ENCODE measurements at places on chromosomes 6 and 20.

- no peak for DNase-seq
These were observed 58.3 kb upstream of the BHLHE23 start for GRCh38 chr20:63064745-63065711.

GRCh38 chr6:24600903-24601302, 45.1 kb downstream of the KIAA0319 start:
- DNase-seq = no peak

DNA sequence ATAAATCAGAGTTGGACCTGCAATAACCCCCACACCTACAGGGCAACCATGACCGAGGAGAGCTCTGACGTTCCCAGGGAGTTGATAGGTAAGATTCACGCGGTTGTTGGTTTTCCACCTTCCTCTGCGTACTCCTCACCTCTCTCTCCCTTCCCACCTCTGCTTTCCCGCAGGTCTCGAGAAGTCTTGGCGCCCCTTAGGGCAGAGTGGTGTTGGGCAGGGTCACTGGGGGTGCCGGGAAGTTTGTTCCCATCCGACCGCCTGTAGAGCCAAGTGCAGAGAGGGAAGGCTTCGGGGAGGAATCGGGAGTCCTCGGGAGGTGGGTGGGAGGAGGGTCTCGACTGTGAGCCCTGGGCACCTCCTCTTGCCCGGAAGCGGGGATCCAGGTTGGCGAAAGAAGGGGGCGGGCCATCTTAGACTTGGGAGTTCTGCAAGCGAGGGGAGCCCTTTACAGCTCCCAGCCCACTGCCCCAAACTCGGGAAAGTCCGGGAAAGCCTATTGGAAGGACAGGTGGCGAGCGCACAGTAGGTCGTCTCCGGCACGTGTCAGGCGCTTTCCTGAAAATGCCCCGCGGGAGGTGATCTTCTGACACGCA, 672 bp downstream of the CARMIL1 start:
- DNase-seq = no peak

DNA sequence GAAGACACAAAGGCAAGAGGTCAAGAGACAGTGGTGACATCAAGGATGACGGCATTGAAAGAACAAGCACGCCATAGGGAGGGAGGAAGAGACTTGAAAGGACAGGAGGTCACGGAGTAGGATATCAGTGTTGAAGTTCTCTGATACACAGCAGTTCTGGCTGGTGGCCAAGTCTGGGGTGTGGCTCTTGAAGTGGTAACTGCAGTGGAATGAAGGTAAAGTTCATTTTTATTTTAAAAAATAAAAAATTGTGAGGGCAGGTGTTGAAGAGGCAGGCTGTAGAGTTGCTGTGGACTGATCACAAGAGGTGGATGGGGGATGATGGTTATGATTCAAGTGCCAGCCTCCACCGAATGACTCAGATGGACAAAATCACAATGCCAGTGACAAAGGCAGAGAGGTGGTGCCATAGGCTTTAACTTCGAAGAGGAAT, 53.2 kb upstream of the BMP2 start:
- DNase-seq = no peak

DNA sequence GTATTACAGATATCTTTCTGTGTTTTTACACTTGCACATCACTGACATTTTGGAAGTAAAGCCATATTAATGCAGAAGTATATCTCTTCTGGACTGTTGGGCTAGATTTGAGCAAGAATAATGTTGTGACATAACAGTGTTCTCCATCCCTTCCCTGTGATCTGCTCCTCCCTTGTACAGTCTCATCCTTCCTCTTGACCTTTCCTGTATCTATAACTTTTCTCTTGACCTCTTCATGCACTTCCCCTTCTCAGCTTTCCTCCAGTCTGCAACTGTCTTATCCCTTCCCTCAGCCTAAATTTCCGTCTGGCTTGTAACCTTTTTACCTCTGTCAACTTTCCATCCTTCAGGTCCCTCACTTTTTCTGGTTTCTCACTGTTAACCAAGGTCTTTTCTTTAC, 29.8 kb downstream of the NCOA3 start:
- no peak for DNase-seq
